Stimulated activated CD4-positive, alpha-beta T cell treated with anti-CD3 and anti-CD28 coated beads, TNF-alpha, amount 100 ng/mL, for 1 hour (primary cell): ENCODE measurements at places on chromosomes 6 and 20.

DNA sequence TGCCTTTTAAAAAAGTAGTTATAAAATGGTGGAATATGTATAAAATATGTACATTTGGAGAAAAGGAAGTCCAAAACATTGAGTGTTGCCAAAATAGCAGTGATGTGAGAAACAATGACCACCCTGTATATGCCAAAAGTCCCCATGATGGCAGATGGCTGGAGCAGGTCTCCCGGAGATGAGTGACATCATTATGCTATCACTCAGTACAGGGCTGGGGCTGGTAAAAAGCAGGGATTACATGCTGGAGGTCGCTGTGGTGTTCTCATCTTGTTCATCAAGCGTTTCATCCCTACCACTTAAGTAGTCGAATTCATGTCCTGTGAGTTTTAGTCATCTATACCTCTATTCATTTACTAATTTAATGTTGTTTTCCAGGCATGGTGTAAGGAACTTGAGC, 315.3 kb upstream of the SLC35B3 start:
- DNase-seq = no peak

DNA sequence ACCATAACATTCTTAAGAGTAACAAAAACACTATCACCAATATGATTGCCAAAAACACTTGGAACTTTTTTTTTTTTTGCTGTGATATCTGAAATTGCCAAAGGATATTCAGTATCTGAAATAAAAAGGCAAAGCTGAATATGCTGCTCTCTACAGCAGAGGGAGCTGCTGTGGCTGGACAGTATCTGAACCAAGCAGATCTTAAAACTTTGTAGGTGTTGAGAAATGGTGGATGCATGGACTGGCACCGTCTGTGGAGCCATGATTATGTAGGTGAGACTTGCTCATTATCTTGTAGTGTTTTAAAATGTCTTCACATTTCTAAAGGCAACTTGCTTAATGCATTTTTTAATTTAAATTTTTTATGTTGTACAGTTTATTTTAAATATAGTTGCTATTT, 9.2 kb downstream of the PDCD2 start:
- no peak for DNase-seq

- peak; percentile 53 for DNase-seq
These were observed 54.2 kb upstream of the HLA-A start for GRCh38 chr6:29887819-29888776.

GRCh38 chr20:57567471-57568079, 6.7 kb downstream of the PCK1 start:
- no peak for DNase-seq

GRCh38 chr6:35495258-35496035, 1.4 kb downstream of the TEAD3 start:
- DNase-seq = no peak

- no peak for DNase-seq
These were observed 71.9 kb upstream of the PLCB4 start for GRCh38 chr20:8996817-8997512.

DNA sequence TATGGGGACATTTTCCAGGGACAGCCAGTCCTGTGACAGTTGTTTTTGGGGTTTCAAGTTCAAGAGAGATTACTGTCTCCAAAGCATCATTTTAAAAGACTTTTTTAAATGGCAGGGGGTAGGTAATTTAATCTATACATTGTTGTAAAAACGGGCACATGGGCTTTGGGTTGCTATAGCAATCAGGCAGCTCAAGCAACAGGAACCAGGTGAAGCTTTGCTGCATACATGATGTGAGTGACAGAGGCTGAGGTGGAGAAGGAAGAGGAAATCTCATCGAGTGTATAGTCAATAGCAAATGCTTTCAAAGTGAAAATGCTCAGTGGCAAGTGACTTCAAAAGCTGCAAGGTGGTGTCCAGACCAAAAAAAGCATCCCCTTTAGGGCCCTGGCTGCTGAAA, 277.4 kb upstream of the JAG1 start:
- no peak for DNase-seq

GRCh38 chr6:129731428-129731827, 21.5 kb upstream of the ARHGAP18 start:
- DNase-seq = no peak

DNA sequence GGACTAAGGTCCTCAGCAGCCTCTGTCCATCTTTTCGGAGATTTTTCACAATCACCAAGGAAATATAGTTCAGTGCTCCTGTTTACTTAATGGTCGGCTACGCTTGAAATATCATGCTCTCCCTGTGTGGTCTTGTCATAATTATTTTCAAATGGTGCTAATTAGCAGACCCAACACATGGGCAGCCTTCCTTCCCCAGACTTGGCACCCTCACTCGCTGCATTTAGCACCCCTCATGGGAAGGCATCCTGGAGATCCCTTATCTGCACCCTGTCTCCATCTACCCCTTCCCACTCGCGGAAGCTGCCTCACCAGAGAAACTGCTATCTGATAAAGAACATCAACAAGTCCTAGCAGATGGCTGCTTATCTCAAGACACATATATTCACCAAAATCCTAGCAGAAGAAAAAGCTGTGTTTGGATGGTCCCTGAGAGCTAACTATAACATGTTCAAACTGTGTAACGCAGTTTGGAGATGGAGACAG, 131.0 kb upstream of the ESR1 start:
- no peak for DNase-seq

DNA sequence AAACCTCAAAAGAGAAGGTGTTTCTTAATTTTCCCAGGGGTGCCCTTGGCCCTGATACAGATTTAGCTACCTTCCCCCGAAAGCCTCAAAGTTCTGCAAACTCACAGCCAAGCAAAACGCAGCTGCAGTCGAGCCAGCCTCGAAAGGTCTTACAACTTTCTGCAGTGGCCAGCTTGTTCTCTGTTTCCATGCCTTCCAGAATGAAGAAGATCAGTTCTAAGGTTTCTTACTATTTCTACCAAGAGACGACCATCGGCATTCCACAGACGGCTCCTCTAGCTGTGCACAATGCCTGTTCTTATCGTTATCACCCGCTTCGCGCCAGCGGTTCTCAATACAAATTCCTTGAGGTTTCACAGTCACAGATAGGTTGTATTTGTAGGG, 28.5 kb upstream of the CCR6 start:
- DNase-seq = no peak

DNA sequence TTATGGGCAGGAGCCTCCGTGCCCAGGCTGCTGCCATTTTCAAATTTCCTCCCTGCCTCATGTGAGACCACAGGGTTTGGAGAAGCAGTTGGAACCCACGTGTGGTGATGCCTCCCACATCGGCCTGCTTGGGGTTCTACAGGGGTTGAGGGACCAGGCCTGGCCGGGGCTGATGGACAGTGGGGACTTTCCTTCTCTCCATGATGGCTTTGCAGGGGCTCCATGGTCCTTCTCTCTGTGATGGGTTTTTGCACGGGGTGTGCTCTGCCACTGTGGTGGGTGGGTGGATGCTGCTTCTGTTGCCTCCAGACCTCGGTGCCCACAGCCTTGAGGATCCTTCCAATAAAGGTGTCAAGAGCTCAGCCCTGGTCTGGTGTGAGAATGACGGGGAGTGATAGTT, 54.4 kb downstream of the ADNP start:
- no peak for DNase-seq

DNA sequence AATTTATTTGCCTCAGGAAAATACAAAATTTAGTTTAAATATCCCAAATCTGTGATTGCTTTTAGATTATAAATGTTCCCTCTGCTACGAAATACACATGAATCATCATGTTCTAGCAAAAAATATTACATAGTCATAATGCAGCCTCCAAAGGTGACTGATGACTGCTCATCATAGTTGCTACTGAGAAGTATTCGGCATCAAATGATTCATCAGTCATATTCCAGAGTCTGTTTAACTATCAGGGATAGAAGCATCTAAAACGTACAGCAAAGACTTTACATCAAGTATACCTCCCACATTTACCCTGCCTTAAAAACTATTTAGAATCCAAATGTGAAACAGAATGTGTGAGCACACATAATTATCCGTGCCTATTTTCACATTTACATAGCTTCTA, 626.0 kb downstream of the CDH26 start:
- DNase-seq = no peak

DNA sequence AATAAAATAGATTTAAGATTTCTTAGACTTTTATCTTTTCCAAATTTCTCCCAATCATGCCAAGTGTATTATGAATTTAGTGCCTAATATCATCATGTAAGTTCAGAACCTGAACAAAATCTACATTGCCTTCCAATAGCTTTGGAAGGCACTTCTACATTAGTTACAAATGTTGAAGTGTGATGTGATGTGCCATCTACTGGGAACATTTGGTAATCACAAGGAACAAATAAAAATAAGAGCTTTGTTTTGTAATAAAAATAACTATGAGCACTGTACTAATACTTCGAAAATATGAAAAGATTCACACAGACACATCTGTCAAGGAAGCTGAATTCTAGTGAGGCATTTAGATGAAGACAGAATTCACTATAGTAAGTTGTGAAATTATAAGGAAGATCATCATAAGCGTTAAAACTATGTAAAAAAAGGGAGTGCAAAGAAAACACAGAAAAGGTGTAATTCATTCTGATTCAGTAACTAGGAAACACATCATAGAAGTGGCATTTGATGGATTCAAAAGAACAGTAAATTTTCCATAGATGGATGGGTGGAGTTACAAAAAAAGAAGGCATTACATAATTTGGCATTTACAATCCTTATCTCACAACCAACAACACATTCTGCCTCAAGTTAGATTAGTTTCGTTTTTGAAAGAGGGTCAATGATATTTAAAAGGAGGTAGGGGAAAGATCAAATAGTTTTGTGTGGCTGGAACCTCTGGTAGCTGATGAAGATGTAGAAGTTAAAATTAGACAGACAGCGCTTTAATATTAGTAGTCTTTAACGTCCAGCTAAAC, 161.0 kb downstream of the ASCC3 start:
- DNase-seq = no peak

DNA sequence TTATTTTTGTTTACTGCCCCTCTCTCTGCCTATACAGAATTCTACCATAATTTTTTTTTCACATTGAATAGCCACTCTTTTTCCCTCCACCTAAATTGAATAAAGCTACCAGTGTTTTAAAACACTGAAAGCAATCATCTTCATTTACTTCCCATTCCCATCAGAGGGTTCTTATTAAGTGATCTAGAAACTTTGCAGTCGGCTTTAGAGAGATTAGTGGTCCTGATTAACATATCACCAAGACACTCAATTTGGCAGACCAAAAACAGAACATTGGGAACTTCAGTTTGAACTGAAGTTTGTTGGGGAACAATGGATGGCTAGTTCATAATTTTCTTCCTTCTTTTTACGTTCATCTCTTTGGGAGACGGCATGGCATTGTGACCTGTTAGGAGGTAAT, 249.5 kb downstream of the CBLN4 start:
- DNase-seq = no peak

DNA sequence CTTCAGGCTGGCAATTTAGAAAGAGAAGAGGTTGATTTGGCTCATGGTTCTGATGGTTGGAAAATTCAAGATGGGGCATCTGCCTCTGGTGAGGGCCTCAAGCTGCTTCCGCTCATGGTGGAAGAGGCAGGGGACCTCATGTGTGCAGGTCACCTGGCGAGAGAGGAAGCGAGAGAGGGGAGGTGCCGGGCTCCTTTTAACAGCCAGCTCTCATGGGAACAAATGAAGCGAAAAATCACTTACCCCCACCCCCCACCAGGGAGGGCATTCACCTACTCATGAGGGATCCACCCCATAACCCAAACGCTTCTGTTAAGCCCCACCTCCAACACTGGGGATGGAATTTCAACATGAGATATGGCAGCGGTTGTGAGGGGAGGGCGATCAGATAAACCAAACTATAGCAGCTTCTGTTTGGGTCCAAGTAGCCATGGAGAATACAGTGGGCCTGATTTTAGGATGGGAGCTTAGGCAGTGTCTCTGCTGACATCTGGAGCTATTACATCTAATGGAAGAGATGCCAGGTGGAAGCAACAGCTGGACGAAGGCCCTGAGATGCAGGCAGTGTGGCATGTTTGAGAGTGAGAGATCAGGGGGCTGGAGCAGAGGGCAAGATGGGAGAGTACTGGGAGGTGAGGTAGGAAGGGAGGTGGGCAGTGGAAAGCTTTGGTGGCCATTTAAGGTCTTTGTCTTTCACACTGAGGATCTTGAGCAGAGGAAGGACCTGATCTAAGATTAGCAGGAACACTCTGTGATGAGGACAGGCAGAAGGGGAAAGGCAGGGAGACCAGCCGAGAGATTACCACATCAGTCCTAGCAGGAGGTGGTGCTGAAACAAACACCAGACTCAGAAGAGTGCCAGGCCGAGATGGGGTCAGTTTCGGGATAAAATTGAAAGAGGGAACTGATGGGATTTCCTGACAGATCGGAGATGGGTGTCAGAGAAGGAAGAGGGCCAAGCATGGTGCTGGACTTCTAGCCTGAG, 161.8 kb downstream of the NFATC2 start:
- no peak for DNase-seq

DNA sequence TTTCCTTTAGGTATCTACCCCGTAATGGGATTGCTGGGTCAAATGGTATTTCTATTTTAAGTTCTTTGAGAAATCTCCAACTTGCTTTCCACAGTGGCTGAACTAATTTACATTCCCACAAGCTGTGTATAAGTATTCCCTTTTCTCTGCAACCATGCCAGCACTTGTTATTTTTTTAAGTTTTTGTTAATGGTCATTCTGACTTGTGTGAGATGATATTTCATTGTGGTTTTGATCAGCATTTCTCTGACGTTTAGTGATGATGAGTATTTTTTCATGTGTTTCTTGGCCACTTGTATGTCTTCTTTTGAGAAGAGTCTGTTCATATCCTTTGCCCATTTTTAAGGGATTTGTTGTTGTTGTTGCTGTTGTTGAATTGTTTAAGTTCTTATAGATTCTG, 871.1 kb downstream of the KIF16B start:
- DNase-seq = no peak

GRCh38 chr6:125824946-125825771, 34.4 kb downstream of the NCOA7 start:
- DNase-seq = no peak

DNA sequence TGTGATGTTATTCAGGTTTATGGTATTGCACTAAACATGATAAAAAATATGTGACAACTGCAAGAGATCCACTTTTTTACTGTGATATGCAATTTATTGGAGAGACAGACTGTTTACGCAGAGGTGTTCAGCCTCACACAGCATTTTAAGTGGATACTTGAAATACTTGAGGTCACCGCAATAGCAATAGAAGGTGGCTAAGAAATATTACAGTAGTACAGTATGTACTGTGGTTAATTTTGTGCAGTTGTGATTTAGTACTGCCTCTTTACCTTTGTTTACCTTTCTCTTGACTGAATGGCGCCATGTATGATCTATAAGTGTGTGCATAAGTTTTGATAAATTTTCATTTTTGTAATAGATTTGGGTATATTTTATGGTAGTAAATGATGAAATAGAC, 17.4 kb downstream of the MACROD2 start:
- no peak for DNase-seq

GRCh38 chr6:42989923-42990322, 5.6 kb downstream of the PPP2R5D start:
- no peak for DNase-seq

- no peak for DNase-seq
These were observed 266.2 kb downstream of the TAF4 start for GRCh38 chr20:61799394-61799923.
